ENCODE measurements at places on chromosomes 7 and 10.

- no peak for DNase-seq
These were observed 22.6 kb upstream of the ZNF735 start for GRCh38 chr7:64184376-64184775.

- DNase-seq = no peak
These were observed 24.0 kb upstream of the TM9SF3 start for GRCh38 chr10:96610817-96611216.

DNA sequence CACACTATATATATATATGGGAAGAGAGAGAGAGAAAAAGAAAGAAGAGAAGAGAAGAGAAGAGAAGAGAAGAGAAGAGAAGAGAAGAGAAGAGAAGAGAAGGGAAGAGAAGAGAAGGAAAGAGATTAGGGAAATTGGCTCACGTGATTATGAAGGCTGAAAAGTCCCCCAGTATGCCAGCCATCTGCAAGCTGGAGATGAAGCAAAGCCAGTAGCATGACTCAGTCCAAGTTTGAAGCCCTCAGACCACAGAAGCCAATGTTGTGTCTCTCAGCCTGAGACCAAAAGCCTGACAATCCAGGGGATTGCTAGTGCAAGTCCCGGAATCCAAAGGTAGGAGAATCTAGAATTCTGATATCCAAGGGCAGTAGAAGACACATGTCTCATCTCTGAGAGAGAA lies 206.3 kb upstream of the PRSS1 start:
- no peak for DNase-seq

DNA sequence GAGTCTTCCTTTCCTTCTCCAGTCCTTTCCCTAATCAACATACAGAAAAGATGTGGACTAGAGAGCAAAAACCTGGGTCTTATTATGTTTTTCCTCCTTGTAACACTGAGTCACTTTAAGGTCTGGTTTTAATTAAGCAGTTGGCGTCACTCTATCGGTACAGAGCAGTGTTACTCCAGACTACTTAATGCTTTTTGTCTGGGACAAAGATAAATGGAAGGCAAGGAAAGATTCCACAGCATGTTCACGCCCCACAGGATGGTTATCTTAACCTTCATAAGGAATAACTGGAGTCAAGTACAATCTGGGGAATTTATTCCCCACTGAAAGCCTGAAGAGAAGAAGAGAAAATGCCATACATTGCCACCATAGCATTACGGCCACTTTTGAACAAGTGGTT lies 145.7 kb downstream of the ELAPOR2 start:
- no peak for DNase-seq

- no peak for DNase-seq
These were observed 5.5 kb downstream of the CYP2W1 start for GRCh38 chr7:988426-988911.

DNA sequence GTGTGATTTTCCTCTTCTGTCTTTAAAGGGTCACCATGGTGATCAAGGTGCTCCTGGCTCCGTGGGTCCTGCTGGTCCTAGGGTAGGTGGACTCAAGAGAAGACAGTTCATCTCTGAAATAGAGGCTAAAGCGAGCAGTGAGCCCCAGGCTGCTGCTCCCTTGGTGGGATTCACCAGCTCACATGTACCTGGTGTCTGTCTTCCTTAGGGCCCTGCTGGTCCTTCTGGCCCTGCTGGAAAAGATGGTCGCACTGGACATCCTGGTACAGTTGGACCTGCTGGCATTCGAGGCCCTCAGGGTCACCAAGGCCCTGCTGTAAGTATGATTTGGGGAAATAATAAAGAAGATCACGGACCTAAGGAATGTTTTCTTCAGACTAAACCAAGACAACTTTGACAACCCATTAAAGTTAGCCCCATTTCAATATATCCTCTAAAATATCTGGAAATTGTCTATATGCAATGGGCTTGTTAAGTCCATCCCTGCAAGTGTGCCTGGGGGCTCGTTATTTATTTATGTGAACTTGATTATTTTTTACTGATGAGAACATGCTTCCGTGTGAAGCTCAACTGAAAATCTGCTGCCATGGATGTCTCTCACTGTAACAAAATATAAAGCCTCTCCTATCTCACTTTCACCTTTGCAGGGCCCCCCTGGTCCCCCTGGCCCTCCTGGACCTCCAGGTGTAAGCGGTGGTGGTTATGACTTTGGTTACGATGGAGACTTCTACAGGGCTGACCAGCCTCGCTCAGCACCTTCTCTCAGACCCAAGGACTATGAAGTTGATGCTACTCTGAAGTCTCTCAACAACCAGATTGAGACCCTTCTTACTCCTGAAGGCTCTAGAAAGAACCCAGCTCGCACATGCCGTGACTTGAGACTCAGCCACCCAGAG lies 32.5 kb downstream of the COL1A2 start:
- no peak for DNase-seq

DNA sequence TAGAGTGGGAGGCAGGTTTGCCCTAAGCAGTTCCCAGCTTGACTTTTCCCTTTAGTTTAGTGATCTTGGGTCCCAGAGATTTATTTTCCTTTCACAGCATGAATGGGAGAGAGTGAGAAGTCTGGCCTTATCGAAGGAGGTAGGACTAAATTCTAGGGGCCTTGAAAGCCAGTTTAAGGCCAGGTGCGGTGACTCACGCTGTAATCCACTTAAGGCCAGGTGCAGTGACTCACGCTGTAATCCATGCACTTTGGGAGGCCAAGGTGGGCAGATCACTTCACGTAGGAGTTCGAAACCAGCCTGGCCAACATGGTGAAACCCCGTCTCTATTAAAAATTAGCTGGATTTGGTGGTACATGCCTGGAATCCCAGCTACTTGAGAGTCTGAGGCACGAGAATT lies 392.2 kb downstream of the ACTR3B start:
- no peak for DNase-seq
